ENCODE measurements at places on chromosomes 6 and 20.

GRCh38 chr6:41419385-41419784 is 84.0 kb downstream of the NCR2 start:
- no peak for DNase-seq

DNA sequence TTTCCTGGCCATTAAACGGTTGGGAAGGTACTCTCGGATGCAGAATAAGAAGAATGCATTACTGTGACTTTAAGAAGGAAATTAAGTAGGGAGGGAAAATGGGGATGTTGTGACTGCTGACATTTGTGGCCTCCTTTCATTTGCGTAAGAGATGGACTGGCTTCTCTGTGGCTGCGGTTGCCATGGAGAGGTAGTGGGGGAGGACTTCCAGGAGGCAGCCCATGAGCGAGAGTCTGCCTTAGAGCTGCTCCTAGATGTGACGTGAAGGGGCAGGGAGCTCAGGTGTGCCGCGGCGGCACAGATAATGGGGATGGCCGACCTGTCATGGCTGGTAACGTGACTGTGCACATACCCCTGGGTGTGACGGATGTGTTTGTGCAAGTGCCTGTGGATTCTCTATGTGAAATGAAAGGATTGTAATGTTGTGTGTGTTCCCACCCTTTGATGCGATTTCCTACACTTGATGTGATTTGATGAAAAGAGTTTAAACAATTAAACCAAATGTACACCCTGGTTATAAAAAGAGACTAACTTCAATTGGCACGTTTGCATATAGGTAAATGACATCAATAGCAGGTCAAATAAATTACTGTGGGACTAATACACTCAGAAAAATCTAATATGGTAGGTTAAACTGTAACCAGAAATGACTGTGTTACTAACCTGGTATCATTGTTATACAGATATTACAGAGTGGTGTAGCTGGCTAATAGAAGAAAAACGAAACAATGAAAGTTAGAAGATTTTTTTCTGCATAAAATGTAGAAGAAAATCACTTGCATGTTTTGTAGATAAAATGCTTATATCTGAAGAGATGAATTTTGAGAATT is 48.9 kb downstream of the HIVEP1 start:
- no peak for DNase-seq

- no peak for DNase-seq
Measured at GRCh38 chr6:73704260-73704659, 8.3 kb downstream of the CD109 start.

- no peak for DNase-seq
Measured at GRCh38 chr20:44597516-44597915, 15.1 kb downstream of the PKIG start.

GRCh38 chr6:157982102-157982562 is 469 bp downstream of the SYNJ2 start:
- DNase-seq, result peak; percentile 84

DNA sequence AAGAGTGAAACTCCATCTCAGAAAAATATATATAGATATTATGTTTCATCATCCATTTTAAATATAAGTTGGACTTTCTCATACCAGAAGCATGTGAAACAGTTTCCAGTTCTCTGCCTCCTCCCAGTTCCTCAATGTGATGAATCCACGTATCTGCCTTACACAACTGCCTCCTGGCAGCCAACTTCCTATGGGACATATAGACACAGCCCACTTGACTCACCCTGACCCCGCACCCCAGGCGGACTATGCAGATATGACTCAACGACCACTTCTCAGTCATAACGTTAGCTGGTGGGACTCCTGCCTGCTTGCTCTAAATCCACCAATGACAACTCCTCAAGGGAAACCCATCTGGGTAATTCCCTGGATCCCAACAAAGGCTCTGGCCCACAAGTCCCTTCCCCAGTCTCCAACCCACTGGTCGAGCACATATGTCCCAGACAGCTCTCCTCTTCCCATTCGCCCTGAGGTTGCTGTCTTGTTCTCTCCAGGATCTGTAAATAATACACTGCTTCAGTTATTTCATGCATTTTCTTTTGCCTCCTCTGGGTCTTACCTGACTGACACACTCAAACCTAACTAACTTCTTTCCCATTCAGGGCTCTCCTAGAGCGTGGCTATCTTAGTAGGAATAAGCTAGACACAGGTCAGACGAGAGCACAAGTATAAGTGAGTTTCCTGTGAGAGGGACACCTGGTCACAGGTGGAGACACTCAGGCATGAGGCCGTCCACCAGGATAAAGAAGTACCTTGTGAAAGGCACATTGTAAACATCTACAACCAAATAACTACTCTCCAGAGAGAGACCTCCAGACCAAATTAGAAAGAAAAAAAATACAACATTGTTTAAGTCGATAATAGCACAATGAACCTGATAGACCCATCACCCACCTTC is 548.5 kb downstream of the CD83 start:
- no peak for DNase-seq

DNA sequence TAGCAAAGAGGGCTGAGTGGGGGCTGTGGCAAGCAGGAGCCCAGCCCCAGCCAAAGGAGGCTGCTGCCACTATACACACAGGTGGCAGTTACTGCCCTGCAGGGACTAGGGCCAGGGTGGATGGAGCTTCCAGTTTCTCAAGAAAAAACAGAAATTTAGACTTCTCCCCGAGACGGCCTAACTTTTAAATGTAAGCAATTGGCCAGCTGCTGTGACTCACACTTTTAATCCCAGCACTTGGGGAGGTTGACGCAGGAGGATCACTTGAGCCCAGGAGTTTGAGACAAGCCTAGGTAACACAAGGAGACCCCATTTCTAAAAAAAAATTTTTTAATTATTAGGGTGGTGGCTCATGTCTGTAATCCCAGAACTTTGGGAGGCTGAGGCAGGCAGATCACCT is 98.2 kb upstream of the NFATC2 start:
- DNase-seq, result no peak

- DNase-seq, result no peak
Measured at GRCh38 chr6:151761851-151762250, 45.6 kb upstream of the ESR1 start.

DNA sequence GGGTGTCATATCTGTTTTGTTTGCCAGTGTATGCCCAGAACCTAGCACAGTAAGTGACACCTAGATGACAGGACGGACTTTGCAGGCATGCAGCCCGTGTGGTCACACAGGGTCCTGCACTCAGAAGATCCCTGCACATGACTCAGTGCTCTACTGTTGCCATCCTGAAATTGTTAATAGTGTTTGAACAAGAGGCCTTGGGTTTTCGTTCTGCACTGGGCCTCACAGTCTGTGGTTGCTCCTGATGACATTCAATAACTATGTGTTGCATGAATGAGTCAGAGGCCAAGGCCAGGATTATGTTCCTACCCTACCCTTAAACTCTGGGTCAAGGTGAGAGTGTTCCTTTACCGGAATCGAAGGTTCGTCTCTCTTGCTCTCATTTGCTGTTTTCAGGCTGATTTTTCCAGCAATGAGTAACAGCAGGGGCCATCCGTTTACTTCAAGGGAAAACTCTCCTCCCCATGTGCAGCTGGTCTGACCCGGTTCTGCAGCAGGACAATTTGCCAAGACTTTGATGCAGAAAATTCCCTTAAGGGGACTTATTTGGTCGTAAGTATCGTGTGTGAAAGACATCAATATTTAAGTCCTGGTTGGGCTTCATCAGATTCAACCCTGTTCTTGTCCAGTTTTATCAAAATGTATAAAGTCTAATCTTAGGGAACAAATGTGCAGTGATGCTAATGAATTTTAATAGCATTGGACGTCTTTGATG is 13.0 kb upstream of the PFDN4 start:
- DNase-seq, result no peak

- DNase-seq, result no peak
Measured at GRCh38 chr6:148487461-148487860, 144.8 kb downstream of the SASH1 start.

DNA sequence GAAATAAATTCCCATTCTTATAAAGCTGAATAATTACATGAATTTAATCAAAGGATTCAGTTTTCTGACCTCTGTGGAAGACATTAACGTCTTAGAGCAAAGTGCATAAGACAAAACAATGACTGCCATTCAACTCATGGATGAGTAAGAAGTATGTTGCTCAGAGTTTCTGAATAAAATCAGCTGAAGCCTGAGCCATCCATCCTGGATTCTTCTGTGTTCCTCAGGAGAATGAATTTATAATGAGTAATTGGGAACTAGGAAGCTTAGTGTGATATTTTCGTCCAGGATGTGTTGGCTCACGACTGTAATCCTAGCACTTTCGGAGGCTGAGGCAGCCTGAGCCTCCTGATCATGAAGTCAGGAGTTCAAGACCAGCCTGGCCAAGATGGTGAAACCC is 62.8 kb downstream of the PERP start:
- DNase-seq, result no peak

DNA sequence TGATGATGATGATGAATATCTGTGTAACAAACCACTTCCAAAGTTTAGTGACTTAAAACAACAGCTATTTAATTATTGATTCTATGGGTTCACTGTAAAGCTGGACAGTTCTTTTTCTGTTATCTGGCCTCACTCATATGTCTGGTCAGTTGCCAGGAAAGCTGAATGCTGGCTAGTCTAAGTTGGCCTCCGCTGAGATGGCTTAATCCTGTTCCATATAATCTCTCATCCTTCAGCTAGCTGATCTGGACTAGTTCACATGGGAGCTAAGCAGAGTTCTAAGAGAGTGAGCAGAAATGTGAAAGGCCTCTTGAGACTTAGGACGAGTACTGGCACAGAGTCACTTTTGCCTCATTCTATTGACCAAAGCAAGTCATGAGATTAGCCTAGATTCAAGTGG is 334.7 kb upstream of the FLRT3 start:
- DNase-seq, result no peak

GRCh38 chr6:44261581-44261980 is 3.8 kb downstream of the NFKBIE start:
- peak; percentile 79 for DNase-seq

GRCh38 chr6:145544514-145544913 is 190.8 kb downstream of the EPM2A start:
- DNase-seq, result no peak

GRCh38 chr20:52847029-52847660 is 125.0 kb upstream of the TSHZ2 start:
- DNase-seq, result no peak

DNA sequence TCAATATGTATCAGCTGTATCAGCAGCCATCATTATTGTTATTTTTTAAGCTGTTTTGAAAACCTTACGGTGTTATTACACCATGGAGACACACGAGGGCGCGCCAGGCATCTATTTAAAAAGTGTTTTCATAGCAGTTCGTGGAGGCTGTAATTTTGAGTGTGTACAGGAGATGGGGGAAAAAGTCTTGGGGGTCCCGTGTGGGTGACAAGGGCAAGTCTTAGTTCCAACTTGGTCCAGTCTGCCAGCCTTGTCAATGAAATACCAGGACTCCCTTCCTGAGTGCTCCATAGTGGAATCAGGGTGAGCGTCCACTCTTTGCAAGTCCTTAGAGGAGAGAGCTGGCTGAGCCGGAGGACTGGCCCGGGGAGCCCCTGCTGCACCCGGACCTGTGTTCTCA is 43.3 kb downstream of the SLC2A10 start:
- no peak for DNase-seq

DNA sequence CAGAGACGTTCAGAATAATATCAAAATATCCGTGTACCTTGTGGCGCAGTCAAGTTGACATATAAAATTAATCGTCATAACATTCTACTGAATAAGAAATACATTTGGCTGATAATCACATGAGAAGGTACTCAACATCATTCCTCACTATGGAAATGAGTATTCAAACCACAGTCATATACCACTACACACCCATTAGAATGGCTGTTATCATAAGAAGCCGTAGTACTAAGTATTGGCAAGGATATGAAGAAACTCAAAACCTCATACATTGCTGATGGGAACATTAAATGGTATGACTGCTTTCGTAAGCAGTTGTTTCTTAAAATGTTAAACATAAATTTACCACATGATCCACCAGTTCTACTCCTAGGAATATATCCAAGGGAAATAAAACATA is 244.7 kb downstream of the CDKAL1 start:
- no peak for DNase-seq

DNA sequence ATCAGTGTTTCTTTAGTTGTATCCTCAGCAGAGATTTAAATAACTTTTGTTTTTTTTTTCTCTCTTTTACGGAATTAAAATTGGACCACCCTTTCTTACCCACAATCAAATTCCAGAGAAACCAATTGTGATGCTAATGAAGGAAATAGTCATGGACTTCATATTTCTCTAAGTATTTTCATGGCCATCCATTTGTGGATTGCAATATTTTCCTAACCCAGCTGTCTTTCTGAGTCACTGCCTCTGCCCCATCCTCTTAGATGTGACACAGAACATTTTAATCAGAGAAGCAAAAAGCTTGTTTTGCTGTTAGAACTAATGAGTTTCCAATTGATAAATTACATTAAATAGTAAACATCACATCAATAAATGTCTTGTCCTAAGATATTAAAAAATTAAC is 405.5 kb upstream of the ADGRB3 start:
- no peak for DNase-seq

- peak; percentile 74 for DNase-seq
Measured at GRCh38 chr20:41166201-41167117, 29.1 kb downstream of the PLCG1 start.

DNA sequence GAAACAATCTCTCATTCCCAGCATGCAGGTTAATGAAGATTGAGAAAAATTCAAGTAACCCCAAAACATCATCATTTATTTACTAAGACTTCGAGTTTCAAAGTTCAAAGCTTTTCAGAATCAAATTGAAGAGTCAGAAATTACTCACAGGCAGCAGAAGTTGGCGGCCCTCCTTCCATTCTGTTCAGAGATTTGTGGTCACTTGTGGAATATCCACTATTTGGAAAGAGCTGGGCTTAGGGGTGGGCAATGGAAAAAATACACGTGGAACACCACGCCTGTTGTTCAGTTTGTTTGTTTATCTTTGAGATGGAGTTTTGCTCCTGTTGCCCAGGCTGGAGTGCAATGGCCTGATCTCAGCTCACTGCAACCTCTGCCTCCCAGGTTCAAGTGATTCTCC is 108.6 kb upstream of the NAA20 start:
- no peak for DNase-seq

DNA sequence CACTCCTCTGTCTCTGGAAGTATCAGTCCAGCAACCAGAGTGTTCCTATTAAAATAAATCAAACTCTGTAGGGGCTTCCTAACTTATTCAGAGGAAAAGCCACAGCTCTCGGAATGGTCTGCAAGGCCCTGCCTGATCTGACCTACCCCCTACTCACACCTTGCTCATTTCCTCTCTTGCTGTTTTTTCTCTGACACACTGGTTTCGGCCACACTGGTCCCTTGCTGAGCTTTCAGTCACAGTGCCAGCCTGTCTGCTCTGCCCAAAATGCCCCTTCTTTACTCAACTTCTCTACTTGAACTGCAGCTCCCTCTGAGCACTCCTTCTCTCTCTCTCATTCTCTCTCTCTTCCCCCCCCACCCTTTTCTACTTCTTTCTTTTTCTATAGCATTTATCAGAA is 430.2 kb downstream of the UTRN start:
- no peak for DNase-seq

- no peak for DNase-seq
Measured at GRCh38 chr6:158416883-158417759, 104.9 kb downstream of the TULP4 start.

GRCh38 chr20:61445138-61445537 is 193.1 kb downstream of the CDH4 start:
- no peak for DNase-seq

GRCh38 chr20:10864076-10864672 is 190.4 kb upstream of the JAG1 start:
- no peak for DNase-seq
